ENCODE measurements at places on chromosomes 4 and X.

DNA sequence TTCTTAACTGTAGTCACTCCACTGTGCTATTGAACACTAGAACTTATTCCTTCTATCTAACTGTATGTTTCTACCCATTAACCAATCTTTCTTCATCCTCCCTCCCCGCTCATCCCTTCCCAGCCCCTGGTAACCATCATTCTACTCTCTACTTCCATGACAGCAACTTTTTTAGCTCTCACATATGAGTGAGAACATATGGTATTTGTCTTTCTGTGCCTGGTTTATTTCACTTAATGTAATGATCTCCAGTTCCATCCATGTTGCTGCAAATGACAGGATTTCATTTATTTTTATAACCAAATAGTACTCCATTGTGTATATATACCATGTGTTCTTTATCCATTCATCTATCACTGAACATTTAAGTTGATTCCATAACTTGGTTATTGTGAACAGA, 186.5 kb downstream of the GABRB1 start:
- DNase-seq, result no peak

GRCh38 chr4:153529646-153530045, 63.5 kb downstream of the TMEM131L start:
- no peak for DNase-seq

GRCh38 chr4:127364911-127365310, 267.8 kb upstream of the INTU start:
- DNase-seq, result no peak

DNA sequence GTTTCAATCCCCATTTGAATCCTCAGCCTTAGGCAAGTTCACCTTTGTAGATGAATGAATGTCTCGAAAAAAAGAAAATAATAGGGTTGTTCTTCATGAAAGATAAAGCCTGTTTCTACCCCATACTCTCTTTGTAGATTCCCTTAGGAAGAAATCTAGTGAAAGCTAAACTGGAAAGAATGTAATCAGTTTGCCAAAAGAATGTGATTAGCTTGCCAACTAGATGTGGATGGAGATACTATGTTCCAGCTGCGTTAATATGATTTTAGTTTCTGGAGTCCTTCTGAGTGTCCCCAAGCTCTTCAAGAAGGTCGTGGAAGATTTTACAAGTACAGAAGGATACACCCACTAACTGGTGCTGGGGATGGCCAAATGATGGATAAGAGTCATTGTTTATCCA, 162.3 kb upstream of the EDNRA start:
- no peak for DNase-seq

DNA sequence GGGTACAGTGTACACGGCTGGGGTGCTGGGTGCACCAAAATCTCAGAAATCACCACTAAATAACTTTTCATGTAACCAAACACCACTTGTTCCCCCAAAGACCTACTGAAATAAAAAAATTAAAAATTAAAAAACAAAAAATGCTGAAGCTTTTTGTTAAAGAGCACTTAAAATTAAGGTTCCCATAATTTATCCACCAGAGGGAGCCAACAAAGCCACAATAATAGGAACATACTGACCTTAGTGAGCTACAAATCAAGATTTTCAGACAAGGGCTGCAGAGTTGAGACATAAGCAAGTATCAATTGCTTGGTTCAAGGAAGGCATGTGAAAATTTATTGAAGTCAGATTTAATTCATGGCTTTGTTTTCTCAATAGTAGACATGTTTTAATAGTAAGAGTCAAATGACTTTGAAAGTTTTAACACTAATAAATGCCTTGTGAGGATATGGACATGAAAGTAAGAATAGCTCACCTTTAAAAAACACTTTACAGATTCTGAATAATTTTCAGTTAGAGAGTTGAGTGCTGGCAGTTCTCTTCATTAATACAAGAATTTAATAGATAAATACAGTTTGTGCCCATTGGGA, 43.0 kb upstream of the SCOC start:
- DNase-seq, result no peak
